ENCODE measurements at places on chromosomes 2 and 18. TPM values are rescaled to one million over a fixed set of nuclear protein-coding genes. Genes with fewer than 3 reads are reported as not detected.

The OSBPL6 gene
- 5.7 TPM for total RNA-seq

The BIN1 gene
- total RNA-seq = 30.8 TPM

The UNC80 gene
- total RNA-seq = not detected

The LIMS3 gene
- not detected for total RNA-seq

The ASB18 gene
- total RNA-seq = not detected

The NEU2 gene
- total RNA-seq = not detected

The RBM43 gene
- 3.8 TPM for total RNA-seq

The SLC19A3 gene
- total RNA-seq = 3.1 TPM

The DNAH6 gene
- 0.11 TPM for total RNA-seq

The SNRPD1 gene
- 172 TPM for total RNA-seq

The TDRD15 gene
- total RNA-seq = not detected

The HK2 gene
- 1.1 TPM for total RNA-seq

The ADCYAP1 gene
- total RNA-seq = not detected

The UGT1A3 gene
- 0.13 TPM for total RNA-seq

The ACAA2 gene
- total RNA-seq = 72.2 TPM

The AQP12B gene
- not detected for total RNA-seq

The CD8B2 gene
- not detected for total RNA-seq

The SMYD1 gene
- not detected for total RNA-seq

The KDSR gene
- total RNA-seq = 31.8 TPM

The GPR35 gene
- total RNA-seq = 0.98 TPM

The GLS gene
- 193 TPM for total RNA-seq

The IL36RN gene
- total RNA-seq = 0.59 TPM

The CYP27A1 gene
- 0.10 TPM for total RNA-seq

The CFAP53 gene
- 0.13 TPM for total RNA-seq

The SUMO1 gene
- total RNA-seq = 156 TPM

The IGFBP2 gene
- total RNA-seq = 57.2 TPM

The AFF3 gene
- total RNA-seq = 0.22 TPM

The ABCG8 gene
- total RNA-seq = not detected

Measured in A549 treated with RU486 at 1 μM for 4 hours (cell line).